ENCODE measurements at places on chromosomes 7 and 10.

- DNase-seq = no peak
These were observed 138.7 kb upstream of the PRR15 start for GRCh38 chr7:29424984-29425309.

DNA sequence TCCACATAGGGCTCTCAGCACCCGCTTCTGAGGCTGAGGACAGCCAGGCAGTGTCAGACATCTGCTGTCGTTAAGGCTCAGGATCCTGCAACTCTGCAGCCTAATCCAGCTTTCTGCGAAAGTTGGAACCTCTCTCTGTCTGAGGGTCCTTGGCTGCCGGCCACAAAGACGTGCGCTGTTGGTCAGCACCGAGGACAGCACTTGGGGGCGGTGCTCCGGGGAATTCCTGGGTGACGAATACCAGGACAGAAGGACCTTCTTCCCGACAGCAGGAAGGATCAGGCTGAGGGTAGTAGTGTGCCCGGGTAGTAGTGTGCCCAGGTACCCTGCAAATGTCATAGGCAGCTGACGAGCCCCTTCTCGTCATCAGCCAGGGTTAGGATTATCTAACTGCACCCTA lies 16.0 kb upstream of the RASGEF1A start:
- DNase-seq = no peak

DNA sequence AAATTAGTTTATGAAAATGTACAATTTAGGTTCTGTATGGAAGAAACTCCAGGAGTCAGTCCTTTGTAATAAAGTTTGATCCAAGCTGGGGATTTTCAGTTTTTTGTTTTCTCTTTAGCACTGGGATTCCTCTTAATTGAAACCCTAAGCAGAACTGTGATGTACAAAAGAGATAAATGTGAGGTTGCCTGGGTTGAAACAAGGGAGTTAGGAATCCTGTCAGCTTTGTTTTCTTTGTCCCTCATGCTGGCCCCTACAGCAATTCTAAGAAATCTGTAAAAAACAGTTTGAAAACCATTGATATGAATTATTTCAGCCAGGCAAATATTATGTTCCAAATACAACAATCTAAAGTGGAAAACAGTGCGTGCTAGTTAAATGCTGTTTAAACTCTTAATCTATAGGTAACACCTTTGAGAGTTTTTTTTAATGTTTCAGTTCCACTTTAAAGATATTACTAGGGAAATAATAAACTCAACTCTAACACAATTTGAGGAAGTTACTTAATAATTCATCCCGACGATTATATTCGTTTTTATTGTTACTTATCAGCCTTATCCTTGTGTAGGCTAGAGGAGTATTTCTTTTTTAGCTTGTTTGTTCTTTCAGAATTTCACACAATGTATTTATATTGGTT lies 65.3 kb downstream of the SGCE start:
- DNase-seq = no peak

DNA sequence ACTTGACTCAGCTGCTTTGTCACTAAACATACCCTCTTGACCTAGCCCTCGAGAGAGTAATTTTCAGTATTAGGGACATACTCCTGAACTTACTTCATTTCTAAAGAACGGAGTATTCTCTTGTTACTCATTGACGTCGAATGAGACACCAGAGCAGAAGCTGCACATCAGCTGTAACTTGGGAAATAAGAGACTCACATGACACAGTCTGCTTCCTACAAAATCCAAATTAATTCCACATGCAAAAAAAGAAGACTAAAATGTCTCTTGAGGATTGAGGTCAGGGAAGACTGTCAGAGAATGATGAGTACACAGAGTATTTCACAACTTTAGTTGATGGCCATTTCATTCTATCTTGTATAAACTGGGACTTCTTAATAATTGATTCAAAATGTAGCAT lies 114.7 kb upstream of the EGFR start:
- no peak for DNase-seq

- DNase-seq = no peak
These were observed 67.1 kb downstream of the PIP4K2A start for GRCh38 chr10:22647244-22647643.

DNA sequence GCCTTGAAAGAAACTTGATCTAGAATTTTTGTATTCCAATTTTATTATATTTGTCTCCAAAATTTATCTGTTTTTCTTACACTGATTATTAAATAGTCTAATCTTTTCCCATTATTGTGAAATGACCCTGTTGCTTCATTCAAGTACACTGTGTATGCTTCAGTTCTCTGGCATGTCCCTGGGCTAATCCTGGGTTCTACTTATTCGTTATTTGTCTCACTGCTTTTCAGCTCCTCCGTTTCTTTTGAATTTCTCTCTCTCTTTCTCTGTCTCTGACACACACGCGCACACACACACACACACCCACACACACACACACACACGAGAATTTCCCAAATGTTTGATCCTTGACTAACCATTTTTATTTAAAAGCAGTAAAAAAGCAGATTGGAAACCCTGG lies 768.6 kb downstream of the NRG3 start:
- DNase-seq = no peak

DNA sequence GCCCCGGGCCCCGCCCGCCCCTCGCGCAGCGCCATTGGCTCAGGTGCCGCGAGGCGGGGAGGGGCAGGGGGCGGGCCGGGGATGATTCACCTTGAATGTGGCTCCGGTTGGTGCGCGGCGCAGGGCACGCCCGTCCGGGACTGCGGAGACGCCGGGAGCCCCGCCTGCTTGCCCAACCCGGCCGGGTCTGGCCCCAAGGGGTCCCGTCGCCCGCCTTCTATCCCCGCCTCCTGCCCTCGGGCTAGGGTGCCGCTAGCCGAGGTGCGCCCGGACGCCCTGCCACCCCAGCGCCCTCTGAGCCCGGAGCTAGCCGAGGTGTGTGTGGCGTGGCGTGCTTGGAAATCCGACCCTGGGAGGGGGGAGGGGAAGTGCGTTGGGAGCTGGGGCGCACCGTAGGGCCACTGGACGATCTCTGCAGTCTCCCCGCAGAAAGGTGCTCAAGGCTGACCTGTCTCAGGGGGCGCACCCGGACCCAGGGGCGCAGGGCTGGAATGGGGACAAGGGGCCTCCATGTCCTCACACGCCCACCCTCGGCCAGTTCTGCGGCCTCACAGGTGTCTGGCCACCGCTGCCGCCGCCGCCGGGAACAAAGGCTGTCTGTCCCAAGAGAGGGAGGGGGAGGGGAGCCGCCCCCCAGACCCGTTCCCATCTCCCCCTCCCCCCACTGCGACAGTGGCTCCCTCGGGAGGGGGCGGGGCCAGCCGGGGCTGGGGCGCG lies 168.9 kb downstream of the NRF1 start:
- peak; percentile 67 for DNase-seq

- DNase-seq = no peak
These were observed 88.2 kb downstream of the NSUN6 start for GRCh38 chr10:18563003-18563726.

- no peak for DNase-seq
These were observed 35.5 kb downstream of the SEMA3C start for GRCh38 chr7:80883154-80884025.

- no peak for DNase-seq
These were observed 153.3 kb downstream of the LRRC4 start for GRCh38 chr7:127877951-127878350.

DNA sequence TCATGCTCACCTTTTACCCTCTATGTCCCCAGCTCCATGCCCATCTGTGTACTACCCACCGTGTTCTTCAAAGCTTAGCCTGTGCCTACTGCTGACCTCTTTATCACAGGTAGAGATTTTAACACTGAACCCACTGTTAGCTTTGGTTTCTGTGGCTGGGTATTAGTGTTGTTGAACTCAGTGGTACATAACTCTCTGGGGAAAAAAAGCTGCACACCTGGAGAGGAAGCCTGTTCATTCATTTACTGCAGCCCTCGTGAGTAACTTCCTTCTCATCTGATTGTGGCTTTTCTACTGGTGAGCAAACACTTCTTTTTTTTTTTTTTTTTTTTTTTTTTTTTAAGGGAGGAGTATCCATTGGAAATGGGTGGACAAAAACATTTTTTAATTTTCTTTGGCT lies 326.3 kb downstream of the CCSER2 start:
- DNase-seq = no peak

DNA sequence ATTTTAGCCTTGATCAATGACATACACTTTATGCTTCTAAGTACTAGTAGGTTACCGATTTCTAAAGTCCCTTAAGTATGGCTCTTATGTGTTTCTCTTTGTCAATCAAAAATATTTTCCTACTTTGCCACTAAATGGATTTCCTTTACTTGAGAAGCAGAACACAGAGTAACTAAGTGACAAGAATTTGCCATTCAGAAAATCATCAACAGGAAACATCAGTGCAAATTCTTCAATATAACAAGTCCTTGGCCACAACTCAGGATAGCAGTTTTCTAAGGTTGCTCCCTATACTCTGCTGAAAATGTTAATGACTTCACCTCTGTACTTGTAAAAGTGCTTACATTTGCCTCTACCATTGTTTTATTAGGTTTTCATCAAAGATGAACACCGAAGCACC lies 239.6 kb upstream of the SLC26A5 start:
- no peak for DNase-seq

DNA sequence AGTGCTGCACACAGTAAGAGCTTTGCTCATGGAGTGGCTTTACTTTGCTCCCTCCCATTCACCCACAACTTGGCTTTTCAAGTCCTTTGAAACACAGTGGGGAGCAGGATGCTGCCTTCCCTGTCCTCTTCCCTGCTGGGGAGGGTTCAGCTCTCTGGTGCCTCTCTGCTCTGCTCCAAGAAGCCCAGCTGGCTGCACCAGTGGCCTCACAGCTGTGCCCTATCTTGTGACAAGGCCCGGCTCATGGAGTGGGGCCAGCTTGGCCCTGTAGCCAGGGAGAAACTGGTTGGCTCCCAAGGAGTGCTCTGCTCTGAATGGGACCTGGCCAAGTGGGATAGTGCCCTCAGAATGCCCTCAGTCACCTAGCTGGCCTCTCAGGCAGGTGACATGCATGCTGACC lies 212.3 kb upstream of the ZMIZ1 start:
- no peak for DNase-seq

- DNase-seq = no peak
These were observed 694.9 kb upstream of the KCND2 start for GRCh38 chr7:119578116-119578515.

GRCh38 chr10:76868098-76868977 lies 769.3 kb downstream of the KCNMA1 start:
- no peak for DNase-seq

- DNase-seq = no peak
These were observed 2.3 kb downstream of the LOXL4 start for GRCh38 chr10:98265403-98266378.

DNA sequence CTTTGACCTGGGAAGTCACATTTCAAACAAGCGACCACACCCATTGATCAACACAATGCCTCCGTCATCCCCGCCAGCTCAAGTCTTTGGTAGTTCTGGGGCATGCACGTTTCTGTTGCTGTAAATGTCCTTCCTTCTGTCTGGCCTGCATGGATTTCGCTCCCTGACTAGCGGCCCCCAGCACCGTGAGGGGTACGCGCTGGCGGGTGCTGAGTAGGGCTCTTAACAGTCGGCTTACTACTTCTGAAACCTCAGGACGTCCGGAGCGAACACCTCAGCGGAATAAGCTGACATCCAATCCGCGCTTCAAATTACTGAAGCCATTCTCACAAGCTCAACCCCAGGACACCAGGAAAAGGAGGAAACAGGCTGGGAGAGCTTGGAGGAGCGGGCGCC lies 505 bp downstream of the NUDCD3 start:
- peak; percentile 5 for DNase-seq

- DNase-seq = no peak
These were observed 179.3 kb downstream of the TFEC start for GRCh38 chr7:115851291-115851690.

DNA sequence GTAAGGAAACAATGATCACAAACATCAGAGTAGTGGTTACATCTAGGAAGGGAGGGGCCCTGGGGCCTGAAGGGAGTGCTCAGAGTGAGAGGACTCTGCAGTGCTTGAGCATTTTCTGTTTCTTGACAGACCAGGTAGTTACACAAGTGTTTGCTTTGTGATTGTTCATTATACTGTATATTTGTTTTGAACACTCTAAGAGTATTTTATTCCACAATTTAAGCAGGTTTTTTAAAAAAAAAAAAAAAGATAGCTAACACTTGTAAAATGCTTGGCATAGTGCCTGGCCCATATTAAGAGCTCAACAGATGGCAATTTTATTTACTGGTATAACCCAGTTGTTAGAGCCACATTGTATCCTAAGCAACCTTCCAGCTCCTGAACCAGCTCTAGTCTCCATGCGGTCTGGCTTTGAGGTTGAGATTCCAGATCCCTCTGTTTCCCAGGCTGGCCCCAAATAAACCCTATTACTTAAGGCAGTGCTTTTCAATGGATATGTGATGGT lies 20.1 kb upstream of the ATXN7L1 start:
- DNase-seq = no peak

- DNase-seq = no peak
These were observed 52.1 kb downstream of the MPP7 start for GRCh38 chr10:28250782-28251181.

DNA sequence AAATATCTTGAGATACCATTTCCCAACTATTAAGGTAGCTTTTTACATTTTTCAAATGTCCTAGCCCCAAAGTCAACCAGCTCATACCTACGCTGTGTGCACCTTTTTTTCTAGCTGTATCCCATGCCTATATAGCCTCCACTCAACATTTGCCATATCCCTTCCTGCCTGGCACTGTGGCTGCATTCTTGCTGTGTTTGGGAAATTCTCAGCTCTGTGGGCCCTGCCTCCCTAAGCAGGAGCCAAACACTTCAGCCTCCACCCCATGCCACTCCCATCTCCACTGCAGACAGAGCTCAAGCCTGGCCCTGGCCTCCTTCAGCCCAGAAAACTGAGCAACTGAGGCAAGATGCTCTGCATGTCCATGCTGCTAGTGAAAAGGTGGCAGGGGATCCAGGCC lies 141.3 kb downstream of the RAB11FIP2 start:
- no peak for DNase-seq

GRCh38 chr7:106938803-106939202 lies 73.7 kb downstream of the PIK3CG start:
- no peak for DNase-seq

DNA sequence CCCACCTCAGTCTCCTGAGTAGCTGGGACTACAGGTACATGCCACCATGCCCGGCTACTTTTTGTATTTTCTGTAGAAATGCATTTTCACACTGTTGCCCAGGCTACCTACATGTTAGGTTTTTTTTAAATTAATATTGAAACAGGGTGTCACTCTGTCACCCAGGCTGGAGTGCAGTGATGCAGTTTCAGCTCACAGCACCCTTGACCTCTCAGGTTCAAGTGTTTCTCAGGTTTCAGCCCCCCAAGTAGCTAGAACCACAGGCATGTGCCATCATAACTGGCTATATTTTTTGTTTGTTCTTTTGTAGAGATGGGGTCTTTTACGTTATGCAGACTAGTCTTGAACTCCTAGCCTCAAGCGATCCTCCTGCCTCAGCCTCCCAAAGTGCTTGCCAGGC lies 32.4 kb upstream of the ZMIZ2 start:
- DNase-seq = no peak

All from activated CD8-positive, alpha-beta memory T cell treated with anti-CD3 and anti-CD28 coated beads for 48 hours (primary cell).